ENCODE measurements at places on chromosomes 3 and 15. TPM values are rescaled to one million over a fixed set of nuclear protein-coding genes. Genes with fewer than 3 reads are reported as not detected.

ATP8B4 gene
- total RNA-seq, result 26.2 TPM

GRCh38 chr15:81776976-81777375 lies 268.8 kb downstream of the MEX3B start:
- DNase-seq, result no peak

- no peak for DNase-seq
Measured at GRCh38 chr15:98363955-98364354, 284.4 kb upstream of the IGF1R start.

GRCh38 chr3:141362736-141363135 lies 5.6 kb upstream of the ZBTB38 start:
- no peak for DNase-seq

Measured in transverse colon (tissue), 4 donors.